Stimulated activated CD8-positive, alpha-beta memory T cell treated with anti-CD3 and anti-CD28 coated beads, Interleukin-2, amount 100 ng/mL, for 1 hour (primary cell): ENCODE measurements at places on chromosomes 12 and 14.

GRCh38 chr12:9240776-9241175, 32.6 kb upstream of the PZP start:
- DNase-seq, result no peak

DNA sequence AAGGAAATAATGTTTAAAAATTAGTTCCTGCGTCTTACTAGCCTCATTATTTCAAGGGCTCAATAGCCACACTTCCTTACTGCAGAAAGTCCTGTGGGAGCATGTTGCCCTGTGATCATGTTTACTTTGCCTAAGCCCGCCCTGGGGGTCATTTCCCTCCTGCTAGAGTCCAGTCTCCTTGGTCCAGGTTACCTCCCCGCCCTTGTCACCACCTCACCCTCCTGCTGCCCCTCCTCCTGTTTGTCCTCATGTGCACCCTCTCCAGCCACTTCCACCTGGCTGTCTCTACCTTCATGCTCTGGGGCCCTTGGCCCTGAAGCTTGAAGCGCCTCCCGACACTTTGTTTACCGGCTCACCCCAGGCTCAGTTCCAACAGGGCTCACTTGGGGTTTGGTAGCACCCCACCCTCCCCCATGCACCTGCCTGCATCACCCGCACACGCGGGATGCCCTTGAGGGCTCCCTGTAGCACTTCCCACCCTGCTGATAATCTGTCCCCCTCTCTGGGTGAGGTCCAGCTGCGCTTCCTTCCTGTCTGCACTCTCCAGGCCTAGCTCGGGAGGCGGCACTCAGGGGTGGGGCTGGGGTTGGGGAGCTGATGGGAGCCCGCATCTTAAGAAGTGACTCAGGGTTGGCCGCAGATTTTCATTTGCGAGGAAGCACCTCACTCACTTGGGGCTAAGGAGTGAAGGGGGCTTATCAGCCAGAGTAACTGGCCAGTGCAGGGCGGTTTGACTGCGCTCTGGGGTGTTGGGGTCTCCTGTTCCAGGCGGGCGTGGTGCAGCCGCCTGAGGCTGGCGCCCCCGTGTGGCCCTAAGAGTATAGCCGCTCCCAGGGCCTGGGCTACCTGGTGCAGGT, 40.1 kb downstream of the SMIM41 start:
- peak; percentile 8 for DNase-seq

- DNase-seq, result no peak
Measured at GRCh38 chr12:109612975-109613502, 39.4 kb downstream of the MVK start.

DNA sequence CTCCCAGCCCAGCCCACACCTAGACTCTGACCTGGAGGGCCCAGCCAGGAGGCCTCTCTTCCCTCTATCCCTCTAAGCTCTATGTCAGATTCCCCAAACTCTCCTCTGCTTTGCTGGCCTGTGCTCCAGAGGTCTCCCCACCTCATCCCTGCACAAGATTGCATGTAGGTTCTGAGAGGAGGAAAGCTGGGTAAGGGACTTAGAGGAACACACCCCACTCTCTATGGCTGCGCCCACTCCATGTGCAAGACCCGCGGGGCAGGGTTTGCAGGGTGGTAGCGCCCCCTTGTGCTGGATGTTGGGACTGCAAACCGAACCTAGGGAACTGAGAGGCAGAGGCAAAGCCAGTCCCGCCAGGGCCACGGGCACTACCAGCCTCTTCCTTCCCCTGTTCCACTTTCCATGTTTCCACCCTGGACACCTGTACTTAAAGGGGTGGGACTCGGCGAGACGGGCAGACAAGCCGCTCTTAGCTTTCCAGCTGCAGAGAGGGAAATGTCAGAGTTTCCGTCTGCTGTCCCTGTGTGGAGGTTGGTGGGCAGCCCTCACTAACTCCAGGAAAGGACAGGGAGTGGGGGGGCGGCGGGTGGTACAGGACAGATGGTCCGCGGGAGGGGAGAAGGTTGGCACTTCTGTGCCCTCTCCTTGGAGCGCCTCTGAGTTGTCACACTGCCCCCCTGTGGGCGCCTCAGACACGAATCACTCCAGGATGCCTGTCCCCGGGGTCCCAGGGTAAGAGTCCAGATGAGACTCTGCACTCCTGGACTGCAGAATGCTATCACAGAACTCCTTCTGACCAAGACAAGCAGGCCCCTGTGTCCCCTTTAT, 16.8 kb downstream of the MMP14 start:
- peak; percentile 86 for DNase-seq

DNA sequence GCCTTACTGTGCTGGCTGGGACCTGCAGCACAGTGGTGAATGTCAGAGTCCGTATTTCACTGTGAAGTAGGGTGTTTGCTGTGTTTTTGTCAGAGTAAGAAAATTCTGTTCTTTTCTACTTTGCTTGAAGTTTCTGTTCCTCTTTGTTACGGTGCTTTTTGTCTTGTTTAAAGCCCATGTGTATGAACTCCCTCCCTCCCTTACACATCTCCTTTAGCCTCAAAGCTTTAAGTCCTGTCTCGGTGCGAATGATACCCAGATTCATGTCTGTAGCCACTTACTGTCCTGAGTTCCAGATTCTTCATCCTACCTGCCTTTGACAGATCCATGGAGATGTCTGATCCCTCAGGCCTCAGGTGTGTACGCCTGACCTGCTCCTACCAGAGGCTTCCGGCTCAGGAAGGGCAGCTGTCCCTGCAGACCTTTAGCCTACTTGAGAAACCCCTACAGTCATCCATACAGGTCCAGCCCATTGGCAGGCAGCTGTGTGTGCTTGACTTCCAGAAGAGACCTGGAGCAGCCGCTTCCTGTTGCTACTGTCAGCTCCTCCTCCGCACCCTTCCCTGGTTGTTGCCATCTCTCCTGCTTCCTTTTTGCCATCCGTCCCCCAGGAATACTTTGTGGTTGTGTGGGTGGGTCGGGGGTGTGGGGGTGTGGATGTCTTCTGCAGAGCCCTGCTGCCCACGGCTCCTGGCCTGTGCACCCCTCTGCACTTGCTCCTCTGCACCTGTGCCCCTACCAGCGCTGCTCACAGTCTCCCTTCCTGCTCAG, 72.9 kb downstream of the DDX51 start:
- DNase-seq, result no peak

GRCh38 chr12:58883576-58884334, 36.5 kb downstream of the LRIG3 start:
- no peak for DNase-seq

GRCh38 chr12:17304503-17305347, 698.8 kb upstream of the LMO3 start:
- no peak for DNase-seq

GRCh38 chr14:66231820-66232219, 254.4 kb upstream of the CCDC196 start:
- no peak for DNase-seq

GRCh38 chr12:14927267-14927666, 11.1 kb downstream of the ERP27 start:
- DNase-seq, result no peak

- no peak for DNase-seq
Measured at GRCh38 chr12:80269803-80270552, 170.6 kb downstream of the OTOGL start.

DNA sequence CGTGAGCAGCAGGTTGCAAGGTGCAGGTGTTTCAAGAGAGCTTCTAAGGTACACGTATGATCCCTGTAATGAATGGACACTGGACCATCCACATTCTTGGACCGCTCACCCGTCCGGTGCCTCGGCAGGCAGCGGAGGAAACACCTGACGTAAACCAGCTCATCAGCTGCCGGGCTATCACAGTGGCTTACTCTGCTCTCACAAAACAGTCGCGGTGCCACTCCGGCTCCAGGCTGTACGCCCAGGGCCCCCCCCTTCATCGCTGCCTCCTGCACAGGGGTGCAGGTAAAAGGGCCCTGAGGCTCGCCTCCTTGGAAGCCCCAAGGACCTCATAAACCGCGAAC, 436 bp downstream of the VPS33A start:
- no peak for DNase-seq

GRCh38 chr14:91417120-91417982, at the start of gene CCDC88C:
CCDC88C (minus strand) TSS chr14:91417820; CDS start chr14:91417690, 130 bp downstream.
- DNase-seq, result peak; percentile 61

DNA sequence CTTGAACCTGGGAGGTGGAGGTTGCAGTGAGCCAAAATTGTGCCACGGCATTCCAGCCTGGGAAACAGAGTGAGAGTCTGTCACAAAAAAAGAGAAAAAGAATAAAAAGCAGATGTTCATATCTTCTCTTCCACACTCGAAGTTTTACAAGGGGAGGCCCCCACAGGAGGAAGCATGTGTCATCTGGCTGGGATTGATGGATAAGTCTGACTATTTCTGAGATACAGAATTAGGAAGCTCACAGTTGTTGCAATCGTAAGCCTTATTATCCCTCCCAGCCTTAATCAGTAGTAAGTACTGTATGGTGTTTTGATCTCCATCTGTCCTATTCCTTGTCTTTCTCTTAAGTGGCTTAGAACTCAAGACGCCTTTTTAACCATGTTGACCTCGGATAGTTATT, 31.9 kb upstream of the RASSF8 start:
- DNase-seq, result no peak

DNA sequence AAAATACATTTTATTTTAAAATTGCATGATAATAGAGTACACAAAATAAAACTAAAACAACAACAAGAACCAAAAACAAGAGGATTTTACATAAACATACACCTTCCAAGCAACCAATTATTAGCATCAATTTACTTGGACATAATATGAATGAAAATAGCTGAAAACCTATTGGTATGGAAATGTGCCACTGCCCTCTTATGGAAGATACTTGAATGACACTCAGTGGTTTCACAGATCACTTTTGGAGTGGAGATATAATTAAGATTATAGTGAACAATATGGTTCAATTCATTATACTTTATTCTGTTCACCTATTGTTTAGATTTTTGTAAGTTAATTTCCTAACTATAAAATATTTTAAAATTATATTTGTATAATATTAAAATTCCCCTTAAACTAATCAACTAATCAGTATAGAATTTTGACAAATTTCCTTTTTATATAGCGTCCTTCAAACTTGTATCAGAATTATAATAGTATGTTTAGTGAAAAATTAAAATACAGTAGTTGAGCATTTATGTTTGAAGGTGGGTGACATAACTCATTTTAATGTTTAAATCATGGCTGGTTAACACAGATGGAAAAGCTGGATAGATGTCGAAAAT, 70.1 kb downstream of the SLC6A15 start:
- DNase-seq, result no peak

GRCh38 chr12:112308652-112309051, 73.6 kb downstream of the HECTD4 start:
- no peak for DNase-seq

DNA sequence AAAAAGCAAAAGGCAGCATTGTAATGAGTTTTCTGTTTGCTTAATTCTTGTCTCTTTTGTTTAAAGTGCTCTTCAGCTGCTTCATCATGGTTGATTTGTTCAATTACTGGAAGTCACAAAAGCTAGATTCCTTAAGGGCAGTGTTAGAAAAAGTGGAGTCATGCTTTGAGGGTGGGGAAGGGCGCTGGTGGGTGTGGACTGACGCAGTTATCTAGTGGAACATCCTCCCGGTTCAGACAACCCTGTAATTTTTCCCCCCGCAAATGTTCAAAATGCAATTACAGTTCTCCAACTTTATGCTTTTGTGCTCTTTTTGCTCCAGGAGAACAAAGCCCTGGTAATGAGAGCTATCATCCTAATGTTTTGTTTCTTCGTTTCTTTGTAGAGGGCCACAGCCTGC, 2.1 kb downstream of the AKAP6 start:
- no peak for DNase-seq

GRCh38 chr14:100278702-100279101, 27.5 kb downstream of the SLC25A29 start:
- DNase-seq, result no peak

DNA sequence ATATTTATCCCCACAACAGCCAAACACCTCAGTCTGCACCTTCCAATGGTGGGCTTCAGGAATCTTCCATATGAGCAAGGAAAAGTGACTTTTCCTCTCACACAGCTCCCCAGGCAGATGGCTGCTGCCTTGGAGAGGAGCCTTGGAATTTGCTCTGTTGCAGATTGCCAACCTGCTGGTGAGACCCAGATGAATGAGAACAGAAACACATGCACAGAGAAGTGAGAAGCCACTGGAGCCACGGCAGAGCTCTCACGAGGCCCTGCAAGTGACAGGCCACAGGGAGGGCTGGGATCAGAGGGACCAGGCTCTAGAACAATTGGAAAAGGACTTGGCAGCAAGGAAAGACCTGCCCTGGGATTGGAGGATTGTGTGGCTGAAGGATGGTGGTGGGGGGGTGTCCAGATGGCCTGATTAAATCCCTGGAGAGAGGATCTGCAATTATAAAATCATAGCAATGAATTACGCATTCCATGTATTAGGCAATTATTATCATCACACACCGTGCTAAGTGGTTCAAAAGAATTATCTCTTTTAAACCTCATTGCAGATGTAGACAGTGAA, 84.9 kb upstream of the PWP1 start:
- DNase-seq, result no peak

- DNase-seq, result no peak
Measured at GRCh38 chr12:6226002-6226678, 25.9 kb downstream of the CD9 start.

GRCh38 chr12:115957686-115958290, 319.7 kb downstream of the MED13L start:
- DNase-seq, result no peak

DNA sequence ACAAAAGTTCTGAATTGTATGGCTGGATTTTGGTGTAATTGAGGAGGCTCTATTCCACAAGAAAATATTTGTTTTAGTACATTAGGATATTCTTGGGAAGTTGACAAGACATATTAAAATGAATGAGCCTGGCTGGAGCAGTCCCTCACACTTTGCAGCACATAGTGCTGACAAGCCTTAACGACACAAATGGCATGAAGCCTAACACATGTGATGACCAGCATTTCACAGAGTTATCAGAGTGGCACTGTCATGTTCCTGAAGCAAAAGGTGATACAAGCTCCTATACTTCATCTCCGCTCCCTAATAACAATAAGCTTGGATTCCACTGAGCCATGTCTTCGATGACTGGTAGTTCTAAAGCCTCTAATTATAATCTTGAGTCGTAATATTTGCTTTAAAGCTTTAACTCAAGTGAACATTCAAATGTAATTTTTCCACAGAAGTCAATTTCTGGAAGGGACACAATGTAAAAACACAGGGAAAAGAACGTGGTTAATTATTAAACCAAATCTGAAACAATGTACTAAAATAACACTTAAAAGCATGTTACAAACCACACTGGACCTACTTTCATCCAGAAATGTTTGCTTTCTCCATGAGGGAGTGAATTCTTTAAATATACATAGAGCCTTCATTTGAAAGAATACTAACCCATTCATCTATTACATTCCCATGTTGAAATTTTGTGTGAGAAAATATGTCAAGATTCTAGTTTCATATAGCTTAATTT, 49.6 kb downstream of the GRIP1 start:
- no peak for DNase-seq

GRCh38 chr12:45416126-45416525, 200.2 kb downstream of the ANO6 start:
- no peak for DNase-seq

DNA sequence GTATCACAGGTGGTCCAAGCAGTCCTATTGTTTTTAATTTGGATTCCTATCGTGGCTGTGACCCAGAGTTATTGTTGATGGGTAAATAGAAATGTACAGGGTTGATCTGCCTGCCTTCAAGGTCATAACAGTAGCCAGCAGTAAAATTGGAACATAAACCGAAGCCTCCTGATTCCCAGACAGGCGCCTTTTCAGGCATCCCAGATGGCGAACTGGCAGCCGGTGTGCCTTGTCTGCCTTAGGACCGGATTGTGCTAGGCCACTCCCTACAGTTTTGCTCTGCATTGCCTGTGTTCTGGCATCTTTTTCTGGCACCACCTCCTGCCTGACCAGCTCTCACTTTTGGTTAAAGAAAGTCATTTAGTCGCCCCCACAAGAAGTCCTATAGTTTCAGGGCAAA, 22.2 kb downstream of the TMEM117 start:
- no peak for DNase-seq
